Panc1 (cell line): ENCODE measurements at places on chromosomes 5 and 9.

GRCh38 chr9:91902475-91903125, 47.4 kb downstream of the ROR2 start:
- no peak for DNase-seq

DNA sequence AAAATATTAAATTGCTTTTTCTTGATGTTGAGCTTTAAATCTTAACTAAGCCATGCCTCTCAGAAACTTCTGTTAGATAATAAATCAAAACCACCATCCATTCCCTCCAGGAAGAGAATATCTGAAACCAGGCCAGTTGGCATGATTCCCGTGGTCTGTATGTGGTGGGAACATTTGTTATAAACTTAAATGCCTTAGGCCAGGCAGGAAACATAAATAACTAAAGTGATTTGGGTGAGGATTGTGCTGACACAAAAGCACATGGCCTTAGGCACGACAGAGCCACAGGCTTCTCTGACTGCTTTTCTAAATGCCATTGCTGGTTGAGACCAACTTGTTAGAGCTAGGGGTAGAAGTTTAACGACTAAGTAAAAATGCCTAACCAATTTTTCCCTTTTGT, 255.9 kb downstream of the GABRG2 start:
- no peak for DNase-seq

DNA sequence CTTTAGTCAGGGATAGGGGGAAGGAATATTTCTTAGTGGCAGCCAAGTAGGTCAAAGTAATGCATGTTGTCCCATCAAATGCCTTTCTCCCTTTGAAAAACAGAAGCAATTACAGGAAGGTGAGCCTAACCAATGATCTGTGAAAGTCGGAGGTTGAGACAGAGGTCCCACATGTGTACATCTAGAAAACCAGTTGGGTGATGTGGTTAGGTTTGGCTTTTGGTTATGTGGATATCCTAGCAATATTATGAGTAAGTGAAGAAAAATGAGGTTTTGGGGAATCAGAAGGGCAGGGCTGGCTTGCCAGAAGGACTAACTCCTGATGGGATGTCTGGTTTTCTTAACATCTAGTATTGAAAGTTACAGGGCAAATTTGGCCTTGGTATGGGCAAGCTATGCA, 63.4 kb upstream of the PALM2AKAP2 start:
- no peak for DNase-seq

- no peak for DNase-seq
Observed at GRCh38 chr5:155293605-155294178, 280.1 kb downstream of the KIF4B start.

- no peak for DNase-seq
Observed at GRCh38 chr5:96478983-96479382, 45.9 kb upstream of the PCSK1 start.

DNA sequence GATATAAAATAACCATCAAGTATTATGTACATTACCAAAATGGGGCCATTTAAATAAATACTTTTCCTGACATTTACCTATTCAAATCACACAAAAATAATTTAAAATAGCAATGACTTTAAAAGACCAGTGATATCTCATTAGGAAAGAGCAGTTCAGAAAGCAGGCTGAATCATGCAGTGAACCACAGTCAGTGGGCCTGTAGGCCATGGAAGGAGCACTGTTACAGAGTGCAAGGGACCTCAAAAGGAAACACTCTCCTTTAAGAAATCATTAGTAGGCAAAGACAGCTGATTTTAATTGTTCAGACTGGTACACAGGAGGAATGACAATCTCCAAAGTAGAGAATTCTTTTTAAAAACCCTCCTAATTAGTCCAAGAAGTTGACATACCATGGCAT, 283.5 kb upstream of the EFNA5 start:
- no peak for DNase-seq

GRCh38 chr9:8329561-8330283, 530.1 kb upstream of the DMAC1 start:
- no peak for DNase-seq

DNA sequence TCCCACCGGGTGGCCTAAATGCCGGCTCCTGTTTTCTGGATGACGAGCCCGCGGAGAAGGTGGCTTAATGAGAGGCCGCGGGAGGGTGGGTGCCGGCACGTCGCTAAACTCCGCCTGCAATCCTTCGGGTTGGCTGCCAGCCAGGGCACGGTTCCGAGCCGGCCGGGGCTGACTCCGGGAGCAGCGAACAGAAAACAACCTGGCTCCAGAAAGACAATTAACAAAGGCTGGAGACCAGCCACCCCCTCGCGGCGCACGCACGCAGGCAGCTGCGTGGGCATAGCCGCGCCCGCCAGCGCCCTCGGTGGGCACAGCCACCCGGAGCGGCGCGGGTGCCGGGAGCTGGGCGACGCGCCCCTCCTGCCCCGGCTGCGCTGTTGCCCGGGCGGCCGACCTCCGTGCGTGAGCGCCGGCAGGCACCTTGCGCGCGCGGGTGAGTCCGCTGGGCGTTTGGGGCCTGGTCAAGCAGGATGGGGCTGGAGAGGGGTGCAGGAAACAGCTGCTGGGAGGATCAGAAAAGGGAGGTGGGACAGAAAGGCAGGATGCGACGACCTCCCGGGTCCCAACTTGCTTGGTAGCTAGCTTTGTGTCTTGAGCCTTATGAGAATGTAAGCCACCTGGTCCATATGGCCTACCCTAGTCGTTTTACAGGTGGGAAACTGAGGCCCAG, at the start of gene ARHGEF37:
TSS of gene ARHGEF37 (plus strand) at position 307 of the 670 bp plus-strand sequence. CDS start 16,272 bp downstream, outside the sequence.
- DNase-seq, result no peak

GRCh38 chr9:8762479-8763085, 963.0 kb upstream of the DMAC1 start:
- no peak for DNase-seq

- no peak for DNase-seq
Observed at GRCh38 chr5:91457681-91458058, 74.6 kb upstream of the ARRDC3 start.

- no peak for DNase-seq
Observed at GRCh38 chr5:178587763-178588611, 2.2 kb downstream of the COL23A1 start.

DNA sequence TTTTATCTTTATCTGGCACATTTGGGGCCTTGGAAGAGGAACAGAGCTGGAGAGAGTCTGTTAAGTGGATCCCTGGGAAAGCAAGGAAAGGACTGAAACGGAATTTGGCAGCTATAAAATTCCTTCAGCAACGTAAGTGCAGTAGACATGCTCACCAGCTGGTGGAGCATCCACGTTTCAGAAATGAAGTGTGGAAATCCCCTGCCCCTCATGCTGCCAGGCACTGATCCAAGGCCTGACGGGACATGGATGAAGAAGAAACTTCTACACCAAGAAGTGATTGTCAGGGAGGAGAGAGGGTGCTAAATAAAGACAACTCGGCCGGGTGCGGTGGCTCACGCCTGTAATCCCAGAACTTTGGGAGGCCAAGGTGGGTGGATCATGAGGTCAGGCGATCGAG, 209.3 kb downstream of the ROR2 start:
- DNase-seq, result no peak

GRCh38 chr9:87991151-87991870, 17.0 kb upstream of the CDK20 start:
- DNase-seq, result no peak

GRCh38 chr9:2241461-2241835, 226.3 kb downstream of the SMARCA2 start:
- no peak for DNase-seq

- no peak for DNase-seq
Observed at GRCh38 chr5:106200971-106201370, 1469.8 kb downstream of the EFNA5 start.

DNA sequence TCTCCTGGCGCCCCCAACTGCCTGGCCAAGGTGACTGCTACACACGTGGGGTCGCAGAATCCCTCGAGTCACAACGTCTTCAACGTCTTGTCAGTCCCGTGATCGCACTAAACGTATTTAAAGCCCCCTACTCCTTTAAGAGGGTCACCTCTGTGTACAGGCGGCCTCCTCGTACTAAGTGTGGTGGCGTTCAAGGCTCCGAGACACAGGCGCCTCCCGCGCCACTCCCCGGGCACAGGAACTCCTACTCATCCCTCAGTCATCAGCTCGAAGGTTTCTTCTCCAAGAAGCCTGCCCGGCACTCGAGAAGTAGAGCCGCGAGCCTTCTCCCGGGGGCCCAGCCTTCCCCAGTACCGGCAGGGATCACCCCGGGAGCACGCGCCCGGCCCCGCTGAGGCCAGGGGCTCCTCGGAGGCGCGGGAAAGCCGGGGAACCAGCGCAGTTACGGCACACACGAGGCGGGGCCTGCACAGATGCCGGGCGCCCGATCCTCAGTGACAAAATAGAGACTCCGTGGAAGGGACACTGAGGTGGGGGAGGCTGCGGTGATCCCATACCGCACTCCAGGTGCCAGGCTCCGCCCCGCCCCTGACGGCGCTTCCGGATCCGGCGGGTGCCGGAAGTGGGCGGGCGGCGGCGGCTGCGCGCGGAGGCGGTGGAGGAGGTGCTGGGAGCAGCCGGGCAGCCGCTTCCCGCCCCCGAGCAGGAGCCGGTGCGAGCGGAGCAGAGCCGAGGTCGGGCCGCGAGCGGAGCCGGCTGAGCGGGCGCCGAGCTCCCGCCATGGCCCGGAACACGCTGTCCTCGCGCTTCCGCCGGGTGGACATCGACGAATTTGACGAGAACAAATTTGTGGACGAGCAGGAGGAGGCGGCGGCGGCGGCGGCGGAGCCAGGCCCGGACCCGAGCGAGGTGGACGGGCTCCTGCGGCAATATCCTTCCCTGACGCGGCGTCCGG, 6.9 kb downstream of the ARPC5L start:
- DNase-seq, result no peak

- DNase-seq, result no peak
Observed at GRCh38 chr5:1914471-1914870, 31.7 kb upstream of the IRX4 start.

- DNase-seq, result no peak
Observed at GRCh38 chr5:139092741-139093343, 105.3 kb downstream of the SIL1 start.

DNA sequence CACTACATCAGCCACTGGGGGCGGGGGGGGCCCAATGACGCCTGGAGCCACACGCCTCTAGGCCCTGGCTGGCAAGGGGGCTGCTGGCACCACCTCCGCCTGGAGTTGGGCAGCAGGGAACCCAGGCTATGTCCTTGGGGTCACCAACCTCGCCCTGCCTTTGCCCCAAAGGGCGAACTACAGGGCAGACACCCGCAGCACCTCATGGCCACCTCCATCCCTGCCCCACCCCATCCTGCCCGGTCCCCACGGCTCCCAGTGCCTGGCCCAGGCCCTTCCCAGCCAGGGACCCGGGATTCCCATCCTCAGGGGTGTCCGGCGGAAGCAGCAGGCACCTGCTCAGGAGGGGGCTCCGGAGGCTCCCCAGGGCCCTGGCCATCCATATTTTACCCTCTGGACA, 37.0 kb downstream of the NACC2 start:
- no peak for DNase-seq

DNA sequence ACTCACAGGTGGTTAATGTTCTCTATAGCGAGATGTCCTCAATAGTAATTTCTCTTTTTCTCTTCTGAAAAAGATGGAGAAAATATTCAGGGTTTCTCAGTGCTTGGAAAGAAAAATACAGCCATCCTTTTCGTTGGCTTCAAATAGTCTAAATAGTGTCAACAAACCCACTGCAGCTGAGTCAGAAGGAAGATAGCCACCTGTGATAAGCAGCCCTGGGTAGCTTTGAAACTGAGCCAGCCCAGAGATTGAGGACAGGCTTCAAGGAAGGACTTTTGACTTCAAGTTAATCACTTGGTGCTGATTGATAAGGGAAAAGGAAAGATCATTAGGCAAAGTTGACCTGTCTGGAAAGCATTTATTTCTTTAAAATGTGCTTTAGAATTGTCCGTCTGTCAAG, 78.7 kb upstream of the TYRP1 start:
- DNase-seq, result no peak

DNA sequence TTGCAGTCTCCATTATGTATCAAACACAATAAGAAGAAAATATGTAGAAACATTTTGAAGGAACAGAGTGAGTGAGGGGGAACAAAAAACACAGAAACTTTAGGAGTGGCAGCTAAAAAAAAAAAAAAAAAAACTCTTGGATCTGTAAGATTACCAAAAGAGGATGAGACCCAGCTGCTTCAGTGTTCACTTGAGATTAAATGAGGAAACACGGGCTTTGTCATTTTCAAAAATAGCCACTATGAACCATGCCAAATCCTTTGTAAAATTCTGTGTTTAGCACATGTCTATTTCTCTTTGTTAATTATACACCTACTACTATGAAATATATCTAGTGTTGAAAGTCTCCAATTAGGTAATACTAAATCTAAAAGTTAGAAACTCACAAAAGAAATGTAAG, 485.9 kb downstream of the EFNA5 start:
- no peak for DNase-seq

- DNase-seq, result peak; percentile 98
Observed at GRCh38 chr5:131170540-131171275, at the start of gene LYRM7. Gene LYRM7 (plus strand): TSS chr5:131170944. CDS start chr5:131171021, 77 bp downstream.

DNA sequence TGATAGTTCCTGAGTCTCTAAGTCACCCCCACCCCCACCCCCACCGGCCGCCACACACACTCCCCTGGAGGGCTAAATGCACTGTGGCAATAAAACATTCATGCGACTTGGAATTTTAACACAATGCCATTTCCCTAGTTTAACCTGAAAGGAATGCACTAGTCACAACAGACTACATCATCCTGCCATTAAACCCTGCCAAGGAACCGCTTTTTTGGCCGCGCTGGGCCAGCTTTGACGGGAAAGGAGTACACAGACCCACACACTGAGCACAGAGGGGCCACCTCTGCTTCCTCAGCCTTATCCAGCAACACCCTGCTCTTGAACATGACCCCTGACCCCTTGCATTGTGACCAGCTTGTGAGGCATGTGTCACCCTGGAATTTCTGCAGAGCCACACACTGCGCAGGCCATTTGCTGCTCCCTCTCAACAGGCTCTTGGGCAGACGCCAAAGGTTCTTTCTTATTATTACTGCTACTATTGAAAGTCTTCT, 165.3 kb downstream of the BNC2 start:
- peak; percentile 78 for DNase-seq

DNA sequence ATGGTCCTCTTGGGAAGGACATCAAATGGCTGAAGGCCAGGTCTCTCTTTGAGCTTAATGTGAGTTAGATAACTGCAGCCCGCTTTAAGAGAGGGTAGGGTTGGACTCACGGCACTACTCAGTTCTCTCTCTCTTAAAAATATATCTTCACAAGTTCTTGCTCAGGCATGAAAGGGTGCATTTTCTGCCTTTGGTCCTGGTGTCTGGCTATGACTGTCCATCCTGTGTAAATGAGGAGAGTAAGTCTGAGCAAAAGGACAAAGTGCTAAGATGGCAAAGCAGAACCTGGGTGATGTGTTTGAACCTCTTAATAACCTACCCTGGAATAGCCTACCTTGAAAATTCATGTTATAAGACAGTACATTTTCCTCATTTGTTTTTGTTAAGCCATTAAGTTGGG, 293.4 kb downstream of the PDE4D start:
- no peak for DNase-seq

- DNase-seq, result no peak
Observed at GRCh38 chr9:70607926-70608325, 193.5 kb upstream of the KLF9 start.

DNA sequence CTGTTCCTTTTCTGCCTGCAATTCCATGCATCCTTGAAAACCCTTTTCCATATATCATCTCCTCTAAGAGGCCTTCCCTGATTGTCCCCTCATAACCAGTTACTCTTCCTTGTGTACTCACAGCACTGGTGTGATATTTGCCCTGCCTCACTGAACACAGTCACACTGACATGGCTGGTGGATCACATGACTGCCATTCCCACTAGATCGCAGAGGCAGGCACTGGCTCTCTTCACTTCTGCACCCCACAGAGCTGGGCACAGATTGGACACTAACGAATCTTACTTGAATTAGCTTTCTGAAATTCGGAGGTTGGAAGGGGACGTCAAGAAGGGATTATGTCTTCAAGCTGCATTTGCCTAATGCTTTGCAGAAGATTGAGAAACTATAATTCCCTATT, 208.0 kb downstream of the PAPPA start:
- no peak for DNase-seq
